ENCODE measurements at places on chromosomes 12 and 14.
A peak's percentile ranks its signal among the peaks of the same experiment; 100 is the strongest.

GRCh38 chr12:11732715-11733114 lies 83.2 kb downstream of the ETV6 start:
- peaks cover 62% of the 10 kb centered on the region for H3K4me1 ChIP-seq
- peak overlapping the region; percentile 67 for H3K4me3 ChIP-seq
- DNase-seq, result no peak

GRCh38 chr12:3727354-3727753 lies 25.6 kb downstream of the CRACR2A start:
- H3K27me3 ChIP-seq, result no peaks in the 10 kb centered on the region
- peak overlapping the region; percentile 81 for H3K27ac ChIP-seq
- H3K4me1 ChIP-seq, result peaks cover 37% of the 10 kb centered on the region

DNA sequence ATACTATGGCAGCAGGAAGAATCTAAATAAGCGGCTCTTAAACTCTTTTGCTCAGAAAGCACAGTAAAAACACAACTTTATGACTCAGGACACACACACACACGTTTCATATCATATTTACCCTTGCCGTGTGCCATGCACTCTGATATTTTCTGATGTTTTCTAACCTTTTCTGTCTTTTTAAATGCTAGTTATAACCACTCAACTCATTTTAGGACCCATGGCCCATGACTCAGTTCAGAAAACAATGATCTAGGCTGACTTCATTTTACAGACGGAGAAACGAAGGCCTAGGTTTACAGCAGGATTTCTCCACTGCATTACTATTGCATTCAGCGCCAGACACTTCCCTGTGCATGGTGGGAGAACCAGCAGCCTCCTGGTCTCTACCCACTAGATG lies 9.1 kb downstream of the VWF start:
- no peaks in the 10 kb centered on the region for H3K4me1 ChIP-seq
- no peak for DNase-seq
- H3K27ac ChIP-seq, result no peak overlapping the region
- H3K4me3 ChIP-seq, result no peak overlapping the region

GRCh38 chr14:41461380-41461779 lies 145.3 kb upstream of the LRFN5 start:
- H3K4me1 ChIP-seq, result no peaks in the 10 kb centered on the region
- no peaks in the 10 kb centered on the region for H3K36me3 ChIP-seq
- no peak overlapping the region for H3K4me3 ChIP-seq

GRCh38 chr12:64566122-64566521 lies 44.2 kb upstream of the RASSF3 start:
- no peaks in the 10 kb centered on the region for H3K4me1 ChIP-seq
- H3K4me3 ChIP-seq, result no peak overlapping the region
- no peaks in the 10 kb centered on the region for H3K36me3 ChIP-seq
- no peak overlapping the region for H3K27ac ChIP-seq

DNA sequence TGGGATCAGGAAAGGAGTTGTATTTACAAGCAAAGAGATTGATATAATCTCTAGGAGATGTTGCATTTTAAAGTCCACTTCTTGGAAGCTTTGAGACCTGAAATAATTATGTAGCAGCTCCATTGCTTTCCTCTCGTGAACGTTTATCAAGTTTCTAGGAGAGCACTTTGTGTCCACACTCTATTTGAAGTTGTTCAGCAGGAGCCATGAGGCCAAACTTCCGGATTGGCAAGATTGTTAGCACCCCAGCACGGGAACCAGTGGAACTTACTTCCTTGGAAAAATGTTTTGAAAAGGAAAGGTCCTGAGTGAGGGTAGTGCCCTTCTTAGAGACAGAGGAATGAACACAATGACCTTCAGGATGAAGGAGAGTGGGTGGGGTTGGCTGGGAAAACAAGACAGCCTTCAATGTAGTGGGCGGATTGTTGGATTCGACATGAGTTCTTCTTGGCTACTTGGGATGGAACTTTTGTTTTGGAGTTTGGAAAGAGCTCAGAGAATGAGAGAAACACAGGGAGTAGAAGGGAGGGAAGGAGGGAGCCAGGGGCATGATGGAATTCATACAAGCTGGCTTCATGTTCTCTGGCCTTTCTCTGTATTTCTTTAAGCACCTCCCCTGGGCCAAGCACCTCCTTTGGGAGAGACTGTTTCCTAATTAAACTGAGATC lies 23.8 kb upstream of the CISTR start:
- H3K27ac ChIP-seq, result no peak overlapping the region
- H3K4me1 ChIP-seq, result no peaks in the 10 kb centered on the region
- H3K36me3 ChIP-seq, result no peaks in the 10 kb centered on the region
- peaks cover 50% of the 10 kb centered on the region for H3K27me3 ChIP-seq

DNA sequence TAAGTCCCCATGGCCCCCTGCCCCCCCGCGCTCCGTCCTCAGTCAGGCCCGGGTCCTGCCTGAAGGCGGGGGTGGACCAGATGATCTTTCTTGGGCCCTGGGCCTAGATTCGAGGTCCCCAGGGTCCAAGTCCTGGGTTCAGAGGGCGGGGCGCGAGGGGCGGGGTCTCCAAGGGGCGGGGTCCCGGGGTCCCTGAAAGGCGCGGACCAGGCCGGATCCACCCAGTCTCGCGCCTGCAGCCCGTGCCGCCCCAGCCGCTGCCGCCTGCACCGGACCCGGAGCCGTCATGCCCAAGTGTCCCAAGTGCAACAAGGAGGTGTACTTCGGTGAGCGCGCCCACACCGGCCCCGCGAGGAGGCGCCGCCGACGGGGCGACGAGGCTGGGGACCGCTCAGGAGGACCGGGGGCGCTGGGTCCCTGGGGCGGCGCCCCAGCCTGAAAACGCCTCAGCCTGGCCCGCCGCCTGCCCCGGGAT lies 325 bp downstream of the CRIP1 start:
- H3K4me3 ChIP-seq, result peak overlapping the region; percentile 92
- no peaks in the 10 kb centered on the region for H3K27me3 ChIP-seq
- peaks cover 69% of the 10 kb centered on the region for H3K36me3 ChIP-seq
- peak; percentile 62 for DNase-seq

DNA sequence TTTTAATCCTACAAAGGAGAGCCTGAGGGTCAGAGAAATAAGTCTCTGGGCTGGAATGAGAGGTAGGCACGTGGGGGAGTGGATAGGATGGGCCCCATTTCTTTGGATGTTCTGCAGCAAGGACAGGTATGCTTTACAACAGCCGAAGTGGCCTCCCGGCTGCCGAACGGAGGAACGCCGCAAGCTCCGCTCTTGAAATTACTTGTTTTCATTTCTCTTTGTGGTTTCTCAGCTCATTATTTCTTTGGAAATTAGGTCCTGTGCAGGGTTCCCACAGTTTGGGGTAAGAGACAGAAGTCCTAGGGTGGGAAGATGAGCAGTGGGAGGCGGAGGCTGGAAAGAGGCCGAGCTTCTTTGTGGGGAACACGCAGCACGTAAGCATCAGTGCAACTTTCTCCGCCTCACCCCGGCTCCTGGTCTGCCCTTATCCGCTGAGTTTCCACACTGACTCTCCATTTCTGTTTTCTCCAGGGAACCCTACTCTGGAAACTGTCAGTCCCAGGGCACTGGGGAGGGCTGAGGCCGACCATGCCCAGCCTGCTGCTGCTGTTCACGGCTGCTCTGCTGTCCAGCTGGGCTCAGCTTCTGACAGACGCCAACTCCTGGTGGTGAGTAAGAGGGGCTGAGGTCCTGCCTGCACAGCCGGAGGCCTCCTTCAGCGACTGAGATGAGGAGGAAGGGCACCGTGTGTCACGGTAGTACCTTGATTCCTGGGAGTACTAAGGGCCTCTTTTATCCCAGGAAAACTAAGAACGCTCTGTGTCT lies 2.0 kb downstream of the WNT5B start:
- peak overlapping the region; percentile 63 for H3K4me3 ChIP-seq
- DNase-seq, result no peak
- peaks cover 73% of the 10 kb centered on the region for H3K27me3 ChIP-seq
- H3K4me1 ChIP-seq, result peaks cover 12% of the 10 kb centered on the region
- H3K27ac ChIP-seq, result no peak overlapping the region

- no peaks in the 10 kb centered on the region for H3K4me1 ChIP-seq
- DNase-seq, result no peak
- H3K27ac ChIP-seq, result peak overlapping the region; percentile 32
- no peaks in the 10 kb centered on the region for H3K27me3 ChIP-seq
- H3K4me3 ChIP-seq, result no peak overlapping the region
Observed at GRCh38 chr14:106309423-106309822, 783.0 kb downstream of the TMEM121 start.

GRCh38 chr12:6279631-6280030 lies 30.9 kb upstream of the PLEKHG6 start:
- H3K27ac ChIP-seq, result no peak overlapping the region
- H3K27me3 ChIP-seq, result peaks cover 61% of the 10 kb centered on the region
- H3K4me1 ChIP-seq, result peaks cover under 1% of the 10 kb centered on the region
- peaks cover 2% of the 10 kb centered on the region for H3K36me3 ChIP-seq
- no peak for DNase-seq

DNA sequence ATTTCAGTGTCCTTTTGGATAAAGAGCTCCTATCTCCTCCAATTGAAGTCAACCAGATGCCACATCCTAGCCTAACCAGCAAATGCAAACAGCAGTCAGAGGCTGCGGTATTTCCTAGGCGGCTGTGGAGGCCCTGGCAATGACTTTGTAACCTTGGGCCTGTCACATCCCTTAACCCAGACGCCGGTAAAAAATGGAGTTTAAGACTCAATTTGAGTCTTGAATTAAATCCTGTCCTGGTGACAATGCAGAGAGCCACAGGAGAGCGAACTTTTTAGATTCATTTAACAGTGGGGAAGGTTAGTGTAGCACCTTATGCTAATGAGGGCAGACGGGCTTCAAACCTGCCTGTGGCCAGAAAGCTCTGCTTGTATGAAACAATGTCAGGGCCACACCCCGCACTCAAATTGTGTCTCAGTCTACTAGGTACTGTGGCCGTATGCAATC lies 1.3 kb downstream of the C12orf75 start:
- no peaks in the 10 kb centered on the region for H3K27me3 ChIP-seq
- peak overlapping the region; percentile 83 for H3K4me3 ChIP-seq
- peak overlapping the region; percentile 87 for H3K27ac ChIP-seq
- peaks cover 13% of the 10 kb centered on the region for H3K36me3 ChIP-seq

DNA sequence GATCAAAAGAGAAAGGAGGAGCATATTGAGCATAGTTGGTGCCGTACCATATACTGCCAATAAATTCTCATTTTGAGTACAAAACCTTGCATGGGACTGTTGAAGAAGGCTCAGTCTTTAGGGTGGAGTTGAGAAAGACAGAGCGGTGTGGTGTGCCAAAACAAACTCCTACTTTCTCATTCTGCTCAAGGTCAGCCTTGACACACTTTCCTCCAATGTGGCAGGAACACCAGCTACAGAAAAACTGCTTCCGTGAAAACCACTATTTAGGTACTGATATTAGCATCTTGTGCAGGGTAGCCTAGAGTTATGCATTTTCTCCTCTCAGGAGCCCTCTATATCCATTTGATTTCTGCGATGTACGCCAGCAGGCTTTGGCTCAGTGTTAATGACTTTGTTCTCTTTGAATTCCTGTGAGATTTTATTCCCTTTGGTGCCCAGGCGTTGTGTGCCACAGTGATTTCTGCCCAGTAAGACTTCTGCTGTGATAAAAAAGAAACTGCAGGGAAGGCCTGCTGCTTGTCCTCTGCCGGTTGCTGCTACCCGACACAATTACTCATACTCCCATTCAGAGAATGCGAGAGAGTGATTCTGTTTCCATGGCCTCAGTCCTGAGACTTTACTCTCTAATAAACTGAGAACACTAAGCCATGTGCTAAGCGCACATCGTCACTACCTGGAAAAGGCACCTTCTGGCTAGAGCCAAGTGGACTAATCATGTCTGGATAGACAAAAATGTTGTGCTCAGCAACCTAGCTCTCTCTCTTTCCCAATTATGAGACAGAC lies 88.3 kb upstream of the MDM1 start:
- no peaks in the 10 kb centered on the region for H3K27me3 ChIP-seq
- peak overlapping the region; percentile 64 for H3K27ac ChIP-seq
- DNase-seq, result no peak
- H3K36me3 ChIP-seq, result peaks cover 4% of the 10 kb centered on the region
- H3K4me3 ChIP-seq, result peak overlapping the region; percentile 49

DNA sequence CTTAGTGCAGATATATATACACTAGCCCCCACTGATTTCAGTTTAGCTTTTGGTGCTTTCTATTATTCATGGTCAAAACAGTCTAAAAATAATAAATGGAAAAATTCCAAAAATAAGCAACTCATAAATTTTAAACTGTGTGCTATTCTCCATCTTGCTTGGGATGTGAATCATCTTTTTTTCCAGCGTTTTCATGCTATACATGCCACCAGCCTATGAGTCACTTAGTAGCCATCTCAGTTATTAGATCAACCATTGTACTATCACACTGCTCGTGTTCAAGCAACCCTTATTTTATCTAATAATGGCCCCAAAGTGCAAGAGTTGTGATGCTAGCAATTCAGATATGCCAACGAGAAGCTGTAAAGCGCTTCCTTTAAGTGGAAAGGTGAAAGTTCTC lies 73.9 kb upstream of the KRR1 start:
- DNase-seq, result no peak
- peaks cover 19% of the 10 kb centered on the region for H3K27me3 ChIP-seq
- no peaks in the 10 kb centered on the region for H3K4me1 ChIP-seq

- H3K36me3 ChIP-seq, result no peaks in the 10 kb centered on the region
- H3K4me3 ChIP-seq, result no peak overlapping the region
- H3K27me3 ChIP-seq, result no peaks in the 10 kb centered on the region
- DNase-seq, result no peak
- H3K27ac ChIP-seq, result no peak overlapping the region
Observed at GRCh38 chr12:33248364-33248763, 191.3 kb downstream of the SYT10 start.

GRCh38 chr12:121376754-121377697 lies 22.9 kb upstream of the RNF34 start:
- H3K36me3 ChIP-seq, result peaks cover 3% of the 10 kb centered on the region
- H3K4me1 ChIP-seq, result no peaks in the 10 kb centered on the region
- H3K27me3 ChIP-seq, result no peaks in the 10 kb centered on the region
- H3K4me3 ChIP-seq, result no peak overlapping the region

- DNase-seq, result no peak
- no peak overlapping the region for H3K27ac ChIP-seq
- no peak overlapping the region for H3K4me3 ChIP-seq
- H3K36me3 ChIP-seq, result peaks cover 2% of the 10 kb centered on the region
- H3K4me1 ChIP-seq, result peaks cover 3% of the 10 kb centered on the region
- no peaks in the 10 kb centered on the region for H3K27me3 ChIP-seq
Observed at GRCh38 chr12:12511895-12512711, 50.6 kb downstream of the DUSP16 start.

- no peak for DNase-seq
- H3K27me3 ChIP-seq, result no peaks in the 10 kb centered on the region
- peaks cover 3% of the 10 kb centered on the region for H3K36me3 ChIP-seq
- peaks cover 24% of the 10 kb centered on the region for H3K4me1 ChIP-seq
Observed at GRCh38 chr12:122942637-122943036, 23.6 kb downstream of the ABCB9 start.

DNA sequence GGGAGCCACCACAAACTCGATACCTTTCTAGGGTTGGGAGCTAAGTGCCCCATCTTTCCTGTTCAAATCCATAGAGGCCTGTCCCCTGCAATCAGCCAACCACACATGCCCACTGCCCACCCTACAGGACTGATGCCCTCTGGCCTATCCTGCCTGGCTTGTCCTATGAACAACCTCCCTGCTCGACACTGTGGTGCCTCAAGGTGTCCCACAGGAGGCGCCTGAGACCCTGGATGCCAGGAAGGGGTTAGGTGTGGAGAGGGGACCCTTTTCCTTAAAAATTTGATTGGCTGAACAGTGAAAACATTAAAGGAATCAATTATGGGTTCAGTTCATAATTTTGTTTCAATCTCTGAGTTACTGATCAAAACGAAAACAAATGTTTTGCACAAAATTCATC lies 97.3 kb upstream of the FZD10 start:
- H3K4me3 ChIP-seq, result no peak overlapping the region
- H3K4me1 ChIP-seq, result no peaks in the 10 kb centered on the region
- H3K36me3 ChIP-seq, result peaks cover 5% of the 10 kb centered on the region
- DNase-seq, result no peak
- no peaks in the 10 kb centered on the region for H3K27me3 ChIP-seq
- no peak overlapping the region for H3K27ac ChIP-seq

- DNase-seq, result peak; percentile 72
- H3K4me1 ChIP-seq, result peaks cover 56% of the 10 kb centered on the region
- H3K27ac ChIP-seq, result no peak overlapping the region
- H3K36me3 ChIP-seq, result peaks cover 7% of the 10 kb centered on the region
- H3K4me3 ChIP-seq, result peak overlapping the region; percentile 50
Observed at GRCh38 chr14:100645196-100645981, 58.2 kb upstream of the BEGAIN start.
